ENCODE measurements at places on chromosomes 6 and 20. TPM values are rescaled to one million over a fixed set of nuclear protein-coding genes. Genes with fewer than 3 reads are reported as not detected.

The TBX18 gene
- total RNA-seq = not detected

- DNase-seq = no peak
Measured at GRCh38 chr6:7267466-7268091, 45.4 kb downstream of the SSR1 start.

GRCh38 chr6:68876792-68877493 lies 241.9 kb downstream of the ADGRB3 start:
- no peak for DNase-seq

DNA sequence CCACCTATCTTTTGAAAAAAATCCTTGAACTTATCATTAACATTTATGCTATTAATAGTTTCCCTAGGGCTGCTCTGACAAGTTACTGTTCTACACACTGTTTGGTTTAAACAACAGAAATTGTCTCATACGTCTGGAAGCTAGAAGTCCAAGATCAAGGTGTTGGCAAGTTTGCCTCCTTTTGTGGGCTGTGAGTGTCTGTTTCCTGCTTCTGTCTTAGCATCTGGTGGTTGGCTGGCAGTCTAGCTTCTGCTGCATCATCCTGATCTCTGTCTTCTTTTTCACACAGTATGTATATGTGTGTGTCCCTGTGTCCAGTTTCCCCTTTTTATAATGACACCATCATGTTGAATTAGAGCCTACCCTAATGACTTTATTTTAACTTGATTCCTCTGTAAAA lies 154.8 kb downstream of the RPS12 start:
- DNase-seq = no peak

DNA sequence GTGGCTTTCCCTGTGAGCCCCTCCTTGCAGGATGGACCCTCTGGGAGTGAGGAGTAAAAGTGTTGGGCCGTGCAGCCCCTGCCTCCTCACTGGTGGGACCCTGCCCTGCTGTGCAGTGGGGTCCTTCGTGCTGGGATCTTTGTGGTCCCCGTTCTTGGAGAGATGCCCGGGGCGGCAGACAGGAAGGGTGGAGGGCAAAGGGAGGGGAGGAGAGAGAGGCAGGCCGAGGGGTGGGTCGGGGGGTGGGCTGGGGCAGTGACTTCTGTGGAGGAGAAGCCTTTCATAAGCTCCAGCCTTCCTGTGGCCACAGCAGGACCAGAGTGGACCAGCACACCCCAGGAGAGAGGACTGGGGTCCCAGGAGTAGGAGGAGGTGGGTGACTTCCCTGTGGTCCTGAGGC lies at the start of gene COL20A1:
TSS of gene COL20A1 (plus strand) at position 283 of the 400 bp plus-strand sequence. CDS start 1,922 bp downstream, outside the sequence.
- DNase-seq = no peak

DNA sequence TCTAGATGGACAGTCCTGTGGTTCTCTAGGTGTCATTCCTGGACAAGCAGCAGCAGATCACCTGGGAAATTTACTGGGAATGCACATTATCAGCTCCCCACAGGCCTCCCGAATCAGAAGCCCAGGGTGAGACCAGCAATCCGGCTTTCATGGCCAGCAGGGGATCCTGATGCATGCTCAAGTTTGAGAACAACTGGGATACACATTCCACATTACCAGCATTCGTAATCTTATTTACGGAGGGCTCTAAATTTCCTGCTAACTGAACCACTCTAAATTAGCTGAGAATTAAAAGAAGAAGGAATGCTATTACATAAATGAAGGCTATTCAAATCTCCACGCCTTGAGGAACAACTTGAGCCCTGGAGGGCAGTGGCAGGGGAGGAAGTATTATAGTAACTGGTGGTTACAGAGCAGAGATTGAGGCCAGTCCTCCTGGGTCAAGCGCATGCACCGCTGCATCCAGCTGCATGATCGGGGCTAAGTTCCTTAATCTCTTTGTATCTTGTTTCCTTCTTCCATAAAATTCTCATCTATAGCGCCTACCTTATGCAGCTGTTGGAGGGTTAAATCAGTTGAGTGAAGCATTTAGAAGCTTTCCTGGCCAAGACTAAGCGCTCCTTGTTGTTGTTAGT lies 403.7 kb downstream of the CDH26 start:
- no peak for DNase-seq

DNA sequence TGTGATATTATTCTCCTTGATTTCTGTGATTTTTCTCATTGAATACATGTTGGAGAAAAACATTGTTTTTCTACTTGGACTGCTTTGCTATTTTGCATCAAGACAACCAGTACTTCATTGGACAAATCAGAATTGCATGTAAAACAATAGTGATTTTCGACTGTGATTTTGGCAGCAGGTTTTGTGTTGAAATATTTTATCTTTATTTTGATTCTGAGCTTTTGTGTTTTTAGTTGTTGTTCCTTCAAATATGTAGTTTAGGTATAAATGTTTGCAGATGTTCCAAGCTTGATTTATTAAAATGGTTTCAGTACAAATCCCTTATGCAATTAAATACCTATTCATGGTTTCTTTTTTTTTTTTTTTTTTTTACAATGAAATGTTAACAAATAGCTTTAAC lies 754.1 kb downstream of the DOK5 start:
- DNase-seq = no peak

DNA sequence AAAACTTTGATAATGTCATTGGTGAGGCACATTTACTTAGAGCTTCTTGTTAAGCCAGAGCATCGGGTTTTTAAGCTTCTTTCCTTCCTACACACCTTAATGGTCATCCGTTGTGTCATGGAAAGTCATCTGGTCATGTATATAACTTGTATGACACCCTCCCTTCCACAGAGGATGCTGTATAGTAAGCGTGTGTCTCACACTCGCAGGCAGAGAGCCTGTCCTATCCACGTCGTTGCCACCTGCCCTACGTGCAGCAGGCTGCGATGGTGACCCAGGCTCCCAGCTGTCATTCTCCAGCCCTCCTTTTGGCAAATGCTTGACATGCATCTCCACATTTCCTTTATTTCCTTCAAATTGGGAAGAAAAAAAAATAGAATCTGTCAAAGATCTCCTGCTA lies 85.6 kb downstream of the MYB start:
- DNase-seq = no peak

DNA sequence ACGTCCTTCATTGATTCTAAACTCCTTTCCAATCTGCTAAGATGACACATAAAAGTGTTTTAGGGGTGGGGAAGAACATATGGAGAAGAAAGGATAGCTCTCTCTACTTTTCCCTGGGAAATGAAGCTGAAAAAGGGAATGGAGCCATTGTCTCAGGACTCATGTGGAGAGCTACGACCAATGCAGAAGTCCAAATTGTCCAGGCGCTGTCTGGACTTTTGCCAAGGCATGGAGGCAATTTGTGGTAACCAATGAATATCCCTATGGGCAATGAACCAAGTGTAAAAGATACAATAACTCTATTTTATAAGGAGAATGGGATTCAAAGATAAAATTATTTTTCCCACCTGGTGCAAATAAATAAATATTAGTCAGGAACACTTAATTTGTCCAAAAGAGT lies 16.1 kb downstream of the FBXL4 start:
- no peak for DNase-seq

DNA sequence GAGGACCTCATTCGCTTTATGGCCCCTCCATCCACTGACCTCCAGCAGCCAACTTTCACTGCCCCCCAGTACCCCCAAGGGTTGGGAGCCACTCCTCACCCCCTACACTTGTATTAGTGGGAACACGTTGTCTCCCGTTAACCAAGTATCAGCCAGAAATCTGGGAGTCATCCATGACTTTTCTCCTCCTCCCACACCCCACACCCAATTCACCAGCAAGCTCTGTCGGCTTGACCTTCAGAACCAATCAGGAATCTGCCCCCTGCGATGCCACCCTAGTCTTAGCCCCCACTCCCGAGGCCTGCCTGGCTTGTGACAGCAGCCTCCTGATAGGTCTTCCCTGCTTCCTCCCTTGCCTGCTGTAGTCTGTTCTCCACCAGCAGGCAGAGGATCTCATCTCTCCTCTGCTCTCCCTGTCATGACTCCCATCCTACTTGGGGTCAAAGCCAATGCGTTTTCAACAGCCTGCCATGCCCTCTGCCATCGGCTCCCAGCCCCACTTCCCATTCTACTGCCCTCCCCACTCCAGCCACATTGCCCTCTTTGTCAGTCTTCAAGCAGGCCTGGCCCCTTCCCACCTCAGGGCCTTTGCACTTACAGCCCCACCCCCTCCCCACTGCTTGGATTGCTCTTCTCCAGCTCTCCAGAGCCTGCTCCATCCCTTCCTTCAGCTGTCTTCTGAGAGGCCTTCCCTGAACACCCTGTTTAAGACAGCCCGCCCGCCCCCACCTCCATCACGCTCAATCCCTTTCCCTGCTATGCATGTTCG lies 19.4 kb downstream of the MDGA1 start:
- DNase-seq = no peak
